Activated T-cell treated with anti-CD3 and anti-CD28 coated beads, Interleukin-2, amount 50 U/mL, for 72 hours (primary cell): ENCODE measurements at places on chromosomes 12 and 14.

GRCh38 chr14:53167602-53168328 lies 14.6 kb upstream of the DDHD1 start:
- DNase-seq = no peak

DNA sequence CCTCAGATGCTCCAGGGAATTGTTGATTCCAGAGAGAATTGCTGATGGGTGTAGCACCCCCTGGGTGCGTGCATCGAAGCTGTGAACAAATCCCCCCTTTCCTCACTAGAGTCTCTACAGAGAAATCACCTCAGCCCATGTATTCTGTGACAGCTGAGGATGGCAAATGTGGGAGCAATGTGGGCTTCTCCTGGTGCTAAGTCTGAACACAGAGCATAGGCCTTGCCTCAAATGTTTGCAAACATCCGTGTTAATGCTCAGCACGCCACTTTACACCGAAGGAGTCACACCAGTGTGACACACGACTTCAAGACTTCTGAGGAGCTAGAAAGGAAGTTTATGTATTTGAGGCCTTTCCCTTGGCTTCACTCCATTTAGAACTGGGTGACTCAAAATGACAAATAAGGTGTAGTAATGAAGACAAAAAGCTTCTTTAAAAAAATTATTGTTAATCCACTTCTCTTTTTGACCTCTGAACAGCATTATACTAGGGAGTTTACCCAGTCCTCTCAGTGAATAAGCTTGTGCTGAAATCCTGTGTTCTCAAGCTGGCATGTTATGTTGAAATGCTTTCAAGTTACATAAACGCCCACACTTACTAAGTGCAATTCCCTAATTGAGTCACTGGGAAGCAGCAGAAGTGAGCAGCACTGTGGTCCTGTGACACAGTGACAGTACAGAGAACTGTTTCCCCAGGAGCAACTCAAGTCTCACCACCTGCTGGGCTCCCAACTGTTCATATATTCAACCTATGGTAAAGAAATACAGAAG lies 92.9 kb downstream of the FAR2 start:
- peak; percentile 13 for DNase-seq

- DNase-seq = no peak
Observed at GRCh38 chr12:68420225-68421010, 88.3 kb upstream of the MDM1 start.

DNA sequence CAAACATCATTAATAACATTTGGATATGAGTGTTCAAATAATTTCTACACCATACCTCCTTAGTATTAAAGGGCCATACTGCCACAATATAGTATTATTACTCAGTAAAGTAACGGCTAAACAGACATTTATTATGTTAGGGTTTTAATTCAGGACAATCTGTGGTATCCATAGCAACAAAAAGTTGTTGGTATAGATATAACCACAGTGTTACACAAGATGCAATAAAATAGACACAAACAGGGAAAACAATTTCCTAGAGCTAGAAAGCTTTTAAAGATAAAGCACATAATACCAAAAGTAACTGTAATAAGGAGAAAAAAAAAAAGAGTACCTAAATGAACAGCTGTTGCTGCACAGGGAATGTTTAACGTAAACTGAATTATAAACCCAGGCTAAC lies 16.1 kb downstream of the CNIH1 start:
- DNase-seq = no peak

DNA sequence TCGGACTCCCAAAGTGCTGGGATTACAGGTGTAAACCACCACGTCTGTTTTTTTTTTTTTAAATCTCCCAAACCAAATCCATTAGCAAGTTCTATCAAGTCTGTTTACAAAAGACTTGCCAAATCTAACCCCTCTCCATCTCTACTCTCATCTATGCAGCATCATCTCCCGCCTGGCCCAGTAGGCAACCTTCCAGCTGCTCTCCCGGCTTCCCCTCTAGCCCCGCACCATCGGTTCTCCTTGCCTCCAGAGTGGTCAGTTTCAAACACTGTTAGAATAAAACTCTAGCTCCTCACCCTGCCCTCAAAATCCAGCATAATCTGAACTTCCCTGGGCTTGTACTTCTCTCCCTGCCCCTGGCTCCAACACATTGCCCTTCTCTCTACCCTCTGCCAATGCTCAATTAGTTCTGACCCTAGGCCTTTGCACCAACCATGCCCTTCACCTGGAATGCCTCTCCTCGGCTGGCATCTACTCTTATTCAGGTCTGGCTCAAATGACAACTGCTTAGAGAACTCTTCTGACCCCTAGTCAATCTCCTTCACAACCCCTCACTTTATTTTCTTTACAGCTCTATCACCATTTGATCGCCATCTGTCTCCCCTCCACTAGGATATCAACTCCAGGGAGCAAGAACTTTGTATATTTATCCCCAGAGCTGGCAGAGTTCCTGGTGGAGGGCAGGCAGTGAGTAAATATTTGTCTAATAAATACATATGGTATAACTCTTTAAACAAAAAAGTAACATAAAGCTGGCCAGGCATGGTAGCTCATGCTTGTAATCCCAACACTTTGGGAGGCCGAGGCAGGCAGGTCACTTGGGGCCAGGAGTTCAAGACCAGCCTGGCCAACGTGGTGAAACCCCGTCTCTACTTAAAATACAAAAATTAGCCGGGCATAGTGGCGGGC lies 4.9 kb downstream of the WSB2 start:
- no peak for DNase-seq

- DNase-seq = no peak
Observed at GRCh38 chr14:46137786-46138185, 513.8 kb downstream of the RPL10L start.

DNA sequence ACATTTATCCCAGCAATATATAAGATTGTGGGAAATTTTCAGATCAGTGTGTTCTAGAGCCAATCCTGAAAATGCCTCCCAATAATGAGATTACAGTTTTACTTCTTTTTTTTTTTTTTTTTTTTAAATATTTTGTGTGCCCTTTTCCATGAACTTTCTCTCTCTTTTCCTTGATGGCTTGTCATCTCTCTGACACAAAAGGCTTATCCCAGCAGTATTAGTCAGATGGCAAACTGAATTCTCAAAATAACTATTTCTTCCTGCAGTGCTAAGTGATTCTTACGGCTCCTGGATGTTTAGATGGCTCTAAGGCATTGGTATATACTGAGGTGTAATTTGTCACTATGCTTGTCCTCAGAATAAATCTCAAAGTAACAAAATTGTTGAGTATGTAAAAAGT lies 86.7 kb downstream of the LRP6 start:
- DNase-seq = no peak

GRCh38 chr14:68623307-68623706 lies 169.6 kb downstream of the ZFP36L1 start:
- DNase-seq = no peak

DNA sequence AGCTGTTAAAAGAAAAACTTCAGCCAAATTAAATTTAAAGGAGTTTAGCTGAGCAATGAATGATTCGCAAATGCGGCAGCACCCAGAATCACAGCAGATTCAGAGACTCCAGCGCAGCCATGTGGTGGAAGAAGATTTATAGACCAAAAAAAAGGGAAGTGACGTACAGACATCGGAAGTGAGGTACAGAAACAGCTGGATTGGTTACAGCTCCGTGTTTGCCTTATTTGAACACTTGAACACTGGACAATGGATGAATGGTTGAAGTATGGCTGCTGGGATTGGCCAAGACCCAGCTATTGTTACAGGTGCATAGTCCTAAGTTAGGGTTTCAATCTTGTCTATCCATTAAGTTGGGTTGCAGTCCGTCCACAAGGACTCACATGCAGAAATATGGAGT lies 42.6 kb downstream of the GALNT8 start:
- no peak for DNase-seq

- DNase-seq = no peak
Observed at GRCh38 chr12:1946296-1946695, 27.8 kb upstream of the CACNA2D4 start.

- peak; percentile 50 for DNase-seq
Observed at GRCh38 chr12:54383041-54383609, 1.4 kb downstream of the ZNF385A start.

- DNase-seq = no peak
Observed at GRCh38 chr12:30525171-30525570, 170.5 kb downstream of the IPO8 start.

- no peak for DNase-seq
Observed at GRCh38 chr14:29743531-29743930, 184.1 kb downstream of the PRKD1 start.

- DNase-seq = peak; percentile 1
Observed at GRCh38 chr14:52640137-52640536, 55.2 kb downstream of the ERO1A start.

DNA sequence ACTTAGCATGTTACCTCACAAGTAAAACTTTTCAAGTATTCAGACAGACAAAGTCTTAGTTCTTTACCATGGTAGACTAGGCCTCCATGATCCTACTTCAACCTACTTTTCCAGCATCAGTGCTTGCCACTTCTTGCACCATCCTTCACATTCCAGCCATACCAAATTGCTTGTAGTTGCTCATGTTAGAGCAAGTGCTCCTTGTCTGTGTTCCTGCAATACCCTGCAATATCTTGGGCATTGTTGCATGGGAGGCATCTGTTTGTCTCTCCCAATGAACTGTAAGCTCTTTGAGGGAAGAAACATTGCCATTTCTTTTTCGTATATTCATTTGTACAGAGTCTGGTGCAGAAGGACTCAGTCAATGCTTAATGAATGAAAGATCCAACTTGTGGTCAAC lies 78.0 kb downstream of the SRGAP1 start:
- no peak for DNase-seq

- DNase-seq = no peak
Observed at GRCh38 chr12:120085920-120086645, 30.5 kb downstream of the RAB35 start.

DNA sequence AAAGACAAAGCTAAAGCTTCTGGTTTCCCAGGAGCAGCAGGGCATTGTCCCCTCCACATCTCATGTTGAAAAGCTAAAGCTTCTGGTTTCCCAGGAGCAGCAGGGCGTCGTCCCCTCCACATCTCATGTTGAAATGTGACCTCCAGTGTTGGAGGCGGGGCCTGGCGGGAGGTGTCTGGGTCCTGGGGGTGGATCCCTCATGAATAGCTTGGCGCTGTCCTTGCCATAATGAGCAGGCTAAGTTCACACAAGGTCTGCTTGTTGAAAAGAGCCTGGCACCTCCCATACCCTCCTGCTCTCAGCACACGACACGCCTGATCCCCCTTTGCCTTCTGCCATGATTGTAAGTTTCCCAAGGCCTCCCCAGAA lies 123.7 kb downstream of the PIWIL1 start:
- DNase-seq = no peak

GRCh38 chr12:98062464-98063245 lies 452.7 kb upstream of the TMPO start:
- no peak for DNase-seq
